ENCODE measurements at places on chromosomes 3 and 15.

GRCh38 chr15:31302778-31303725 lies 23.6 kb upstream of the KLF13 start:
- no peak for DNase-seq

DNA sequence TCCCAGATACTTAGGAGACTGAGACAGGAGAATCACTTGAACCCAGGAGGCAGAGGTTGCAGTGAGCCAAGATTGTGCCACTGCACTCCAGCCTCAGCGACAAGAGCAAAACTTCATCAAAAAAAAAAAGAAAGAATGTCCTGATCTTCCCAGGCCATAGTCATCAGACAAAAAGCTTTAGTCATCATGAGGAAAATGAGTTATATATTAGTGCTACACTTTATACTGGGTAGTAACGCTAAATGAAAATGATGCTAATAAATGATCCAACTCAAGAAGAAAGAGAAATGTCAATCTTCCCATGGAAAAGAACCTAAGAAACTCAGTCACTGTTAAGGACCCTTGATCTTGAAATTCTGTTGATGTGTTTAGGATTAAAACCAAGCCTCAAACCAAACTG lies 26.3 kb upstream of the TRIM59 start:
- DNase-seq: no peak

GRCh38 chr3:51588724-51589123 lies 50.2 kb downstream of the RAD54L2 start:
- no peak for DNase-seq

GRCh38 chr3:14413381-14414071 lies 11.1 kb downstream of the SLC6A6 start:
- no peak for DNase-seq

DNA sequence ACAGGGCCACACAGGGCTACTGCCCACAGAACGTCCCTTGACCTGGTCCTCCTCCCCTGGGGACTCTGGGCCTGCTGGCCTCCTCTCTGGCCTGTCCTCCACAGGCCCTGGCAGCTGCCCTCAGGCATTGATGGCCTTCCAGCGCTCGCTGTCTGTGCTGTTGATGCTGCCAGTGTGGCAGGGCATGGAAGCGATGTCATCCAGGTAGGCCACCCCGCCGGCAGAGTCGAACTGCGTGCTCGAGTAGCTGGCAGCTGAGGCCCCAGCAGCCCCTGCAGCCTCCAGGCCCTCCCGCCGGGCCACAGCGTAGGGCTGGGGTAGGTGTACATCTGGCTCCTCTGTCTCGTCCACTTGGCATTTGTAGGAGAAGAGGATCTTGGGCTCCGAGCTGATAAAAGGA lies 17.1 kb downstream of the TPRA1 start:
- no peak for DNase-seq

DNA sequence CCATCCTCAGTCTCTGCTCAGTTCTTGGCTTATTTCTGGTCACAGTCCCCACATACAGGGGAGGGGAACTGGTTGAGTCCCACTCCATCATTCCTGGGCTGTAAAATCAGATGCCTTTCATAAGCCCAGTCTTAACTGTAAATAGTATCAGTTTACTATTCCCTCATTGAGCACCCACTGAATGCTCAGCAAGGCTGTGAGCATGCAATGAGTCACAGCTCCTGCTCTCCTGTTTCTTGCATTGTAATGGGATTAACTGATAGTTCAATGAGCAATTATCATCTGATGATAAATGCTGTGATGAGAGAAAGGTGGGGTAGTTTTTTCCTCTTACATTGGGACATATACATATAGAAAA lies 113.6 kb upstream of the TPM1 start:
- DNase-seq: no peak

DNA sequence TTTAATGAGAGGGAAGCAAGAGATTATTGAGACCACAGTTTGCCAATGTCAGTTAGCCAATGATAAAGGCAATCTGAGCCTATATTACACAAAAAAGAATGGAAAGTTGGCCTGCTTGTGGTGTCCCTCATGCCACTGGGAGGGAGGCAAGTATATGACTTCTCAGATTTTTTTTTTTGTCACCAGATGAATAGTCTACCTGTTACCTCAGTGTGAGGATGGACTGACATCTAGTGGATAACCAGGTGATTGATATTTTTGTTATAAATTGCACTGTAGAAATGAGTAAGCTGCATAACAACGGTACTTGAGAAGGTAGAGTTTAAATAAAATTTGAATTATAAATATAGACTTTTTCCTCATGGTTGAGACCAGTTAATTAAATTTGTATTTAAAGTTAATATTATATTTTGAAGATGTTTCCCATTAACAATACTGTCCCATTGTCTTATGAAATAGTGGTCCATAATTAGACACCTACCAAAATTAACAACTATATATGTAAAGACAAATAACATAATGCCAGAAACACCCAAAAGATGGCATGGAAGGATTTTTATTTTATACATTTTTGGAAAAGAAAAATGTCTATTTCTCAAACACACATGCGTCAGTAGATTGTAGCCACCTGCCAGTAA lies 237.8 kb upstream of the GADL1 start:
- no peak for DNase-seq

GRCh38 chr3:46907271-46907670 lies 29.8 kb downstream of the PTH1R start:
- no peak for DNase-seq

DNA sequence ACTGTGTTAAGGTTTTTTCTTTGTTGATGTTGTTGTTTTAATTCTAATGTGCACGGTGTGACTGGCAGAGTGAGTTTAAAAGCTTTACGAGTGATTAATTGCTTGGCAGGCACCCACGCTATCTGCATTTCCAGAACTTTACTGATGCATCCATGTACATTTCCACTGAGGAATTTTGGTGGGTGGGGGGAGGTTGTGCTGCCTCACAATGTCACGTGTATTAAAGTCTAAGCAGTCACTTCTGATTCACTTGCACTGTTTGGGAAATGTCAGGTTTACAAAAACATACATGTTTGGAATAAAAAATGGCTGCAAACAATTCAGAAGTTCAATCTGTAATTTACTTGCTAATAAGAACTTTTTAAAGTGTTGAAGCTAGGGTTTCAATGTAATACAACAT lies 38.5 kb upstream of the CTDSPL start:
- DNase-seq: no peak

- DNase-seq: no peak
These were observed 304.9 kb upstream of the ADAMTS9 start for GRCh38 chr3:64992530-64993285.

Measured in spinal cord (tissue), 10 donors.